ENCODE measurements at places on chromosomes 4 and X.

- no peak for DNase-seq
Measured at GRCh38 chr4:156322592-156322991, 368.9 kb upstream of the CTSO start.

- DNase-seq: no peak
Measured at GRCh38 chrX:67384403-67384802, 159.4 kb upstream of the AR start.

- DNase-seq: no peak
Measured at GRCh38 chrX:154444755-154445246, 860 bp downstream of the FAM50A start.

DNA sequence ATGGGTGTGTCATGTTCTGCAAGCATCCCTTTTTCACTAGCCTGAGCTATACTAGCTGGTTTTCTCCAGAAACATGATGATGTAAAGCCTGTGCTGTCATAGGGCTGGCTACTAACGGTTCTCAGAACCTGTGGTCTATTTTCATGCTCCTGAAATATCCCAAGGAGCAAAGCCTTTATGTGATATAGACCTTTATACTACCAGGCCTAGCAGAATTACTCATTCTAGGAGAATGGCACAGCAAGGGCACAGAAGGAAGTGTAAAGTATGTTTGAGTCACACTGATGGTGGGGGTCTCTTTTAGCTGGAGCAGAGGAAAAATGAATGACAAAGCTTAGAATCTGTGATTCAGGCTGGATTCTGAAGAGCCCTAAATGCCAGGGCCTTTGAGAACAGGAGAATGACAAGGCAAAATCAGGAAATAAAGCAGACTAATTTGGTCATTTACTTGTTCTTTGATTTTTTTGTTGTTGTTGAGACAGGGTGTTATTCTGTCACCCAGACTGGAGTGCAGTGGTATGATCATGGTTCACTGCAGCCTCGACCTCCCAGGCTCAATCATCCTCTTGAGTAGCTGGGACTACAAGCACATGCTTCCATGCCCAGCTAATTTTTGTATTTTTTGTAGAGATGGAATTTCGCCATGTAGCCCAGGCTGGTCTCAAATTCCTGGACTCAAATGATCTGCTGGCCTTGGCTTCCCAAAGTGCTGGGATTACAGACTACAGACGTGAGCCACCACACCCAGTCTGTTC is 11.8 kb downstream of the TCEAL1 start:
- DNase-seq: no peak

DNA sequence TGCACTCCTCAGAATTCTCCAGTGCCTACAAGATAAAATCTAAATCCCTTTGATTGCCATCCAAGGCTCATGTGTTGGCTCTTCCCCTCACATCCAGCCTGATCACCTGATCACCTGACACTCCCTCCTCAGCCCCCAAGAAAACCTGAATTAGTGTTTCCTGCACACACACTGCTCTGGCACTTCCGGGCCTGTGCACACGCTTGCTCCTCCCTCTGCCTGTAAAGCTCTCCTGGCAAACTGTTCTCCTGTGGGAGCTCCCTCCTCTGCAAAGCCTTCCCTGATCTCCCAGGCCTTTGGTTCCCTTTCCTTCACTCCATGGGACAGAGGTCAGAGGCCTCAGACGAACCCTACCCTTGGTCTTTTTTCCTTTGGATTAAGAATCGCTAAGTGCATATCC is 19.9 kb downstream of the PHKA2 start:
- DNase-seq: no peak

GRCh38 chr4:173498023-173498422 is 32.0 kb downstream of the HAND2 start:
- DNase-seq: no peak

DNA sequence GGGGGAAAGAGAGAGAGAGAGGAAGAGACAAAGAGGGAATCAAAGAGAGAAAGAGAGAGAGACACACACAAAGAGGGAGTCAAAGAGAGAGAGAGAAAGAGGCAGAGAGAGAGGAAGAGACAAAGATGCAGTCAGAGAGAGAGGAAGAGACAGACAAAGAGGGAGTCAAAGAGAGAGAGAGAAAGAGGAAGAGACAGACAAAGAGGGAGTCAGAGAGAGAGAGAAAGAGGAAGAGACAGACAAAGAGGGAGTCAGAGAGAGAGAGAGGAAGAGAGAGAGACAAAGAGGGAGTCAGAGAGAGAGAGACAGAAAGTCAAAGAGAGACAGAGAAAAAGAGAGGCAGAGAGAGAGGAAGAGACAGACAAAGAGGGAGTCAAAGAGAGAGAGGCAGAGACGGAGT is 45.5 kb downstream of the MAGEA9 start:
- DNase-seq: no peak

DNA sequence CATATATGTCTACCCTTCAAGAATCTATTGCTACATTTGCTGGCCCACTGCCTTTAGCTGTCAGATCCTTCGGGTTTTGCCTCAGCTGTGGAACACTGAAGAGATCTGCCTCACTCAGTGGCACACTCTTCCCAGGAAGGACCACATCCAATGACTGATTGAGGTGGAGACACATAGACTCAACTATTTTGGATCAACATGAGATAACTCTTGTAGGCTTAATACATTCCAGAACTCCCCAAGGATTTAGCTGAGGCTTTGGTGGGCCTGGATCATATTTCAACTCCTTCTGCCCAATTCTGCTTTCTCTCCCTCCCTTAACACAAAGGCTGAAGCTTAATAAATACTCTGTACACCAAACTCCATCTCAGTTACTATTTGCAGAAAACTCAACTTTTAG is 100.5 kb downstream of the CORIN start:
- no peak for DNase-seq

- DNase-seq: no peak
Measured at GRCh38 chr4:158319880-158320279, 109.6 kb downstream of the TMEM144 start.

GRCh38 chrX:261167-261918 is 19.8 kb upstream of the PLCXD1 start:
- no peak for DNase-seq

- DNase-seq: no peak
Measured at GRCh38 chrX:150143721-150144440, 205.6 kb upstream of the EOLA2 start.

- DNase-seq: no peak
Measured at GRCh38 chr4:3830774-3831528, 64.8 kb downstream of the ADRA2C start.

DNA sequence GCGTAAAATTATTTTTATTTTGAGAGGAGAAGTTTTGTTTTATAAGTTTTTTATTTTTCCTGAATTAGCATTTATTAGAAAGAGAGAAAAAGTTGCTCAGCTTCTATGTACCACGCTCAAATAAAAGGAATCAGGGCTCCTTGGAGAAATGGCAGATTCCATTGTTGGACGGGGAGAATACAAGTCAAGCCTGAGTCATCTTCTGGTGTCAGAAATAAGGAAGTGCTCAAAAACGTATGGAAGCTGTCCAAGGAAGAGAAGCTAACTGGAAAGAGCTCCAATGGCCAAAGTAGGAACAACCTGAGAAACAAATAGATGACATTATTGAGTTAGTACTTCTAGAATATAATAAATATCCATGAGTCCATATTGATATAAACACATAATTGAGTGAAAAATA is 89.3 kb upstream of the NEIL3 start:
- no peak for DNase-seq

All from hippocampal formation (tissue), 2 donors.